Uterus (tissue), 4 donors: ENCODE measurements at places on chromosomes 4 and X. TPM values are rescaled to one million over a fixed set of nuclear protein-coding genes. Genes with fewer than 3 reads are reported as not detected.
A peak's percentile ranks its signal among the peaks of the same experiment; 100 is the strongest.

DNA sequence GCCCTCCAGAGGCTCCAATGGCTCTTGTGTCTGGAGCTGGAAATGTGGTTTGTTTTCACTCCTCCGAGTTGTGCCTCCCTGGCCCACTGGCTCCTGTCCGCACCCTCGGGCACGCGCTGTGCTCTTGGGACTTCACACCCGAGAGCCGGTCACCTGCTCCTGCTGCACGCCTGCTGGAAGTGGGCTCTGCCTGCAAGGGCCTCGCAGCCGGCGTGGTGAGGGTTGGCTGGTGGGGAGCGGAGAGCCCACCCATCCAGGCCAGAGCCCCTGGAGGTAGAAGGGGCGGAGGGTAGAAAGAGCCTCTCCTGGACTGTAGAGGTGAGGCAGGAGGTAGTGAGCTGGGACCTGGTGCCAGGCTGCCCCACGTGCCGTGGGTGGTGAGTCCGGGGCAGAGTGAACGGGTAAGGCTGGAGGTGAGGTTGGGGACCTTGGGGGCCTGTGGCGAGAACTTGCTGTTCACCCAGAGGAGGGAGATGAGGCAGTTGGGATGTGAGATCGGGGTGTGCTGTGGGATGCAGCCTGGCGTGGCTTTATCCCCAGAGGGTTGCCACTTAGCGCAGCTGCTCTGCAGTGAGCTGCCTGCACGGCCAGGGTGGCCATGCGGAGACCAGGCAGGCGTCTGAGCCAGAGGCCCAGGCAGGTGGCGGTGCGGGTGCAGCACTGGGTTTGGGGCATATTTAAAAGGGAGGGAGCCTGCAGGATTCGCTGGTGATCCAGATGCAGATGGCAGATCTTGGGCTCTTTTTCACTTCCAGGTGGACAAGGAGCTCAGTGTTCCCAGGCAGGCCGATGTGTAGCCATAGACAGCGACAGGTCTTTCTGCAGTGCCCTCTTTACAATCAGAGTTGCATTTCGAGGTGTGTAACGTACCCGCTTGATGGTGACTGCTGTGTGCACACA is 48.8 kb downstream of the PCGF3 start:
- no peaks in the 10 kb centered on the region for H3K27me3 ChIP-seq
- no peak for DNase-seq
- H3K4me1 ChIP-seq: no peaks in the 10 kb centered on the region
- H3K36me3 ChIP-seq: no peaks in the 10 kb centered on the region
- H3K27ac ChIP-seq: no peak overlapping the region

GRCh38 chr4:54359919-54360650 is 131.0 kb downstream of the PDGFRA start:
- H3K27me3 ChIP-seq: no peaks in the 10 kb centered on the region
- H3K4me1 ChIP-seq: no peaks in the 10 kb centered on the region
- no peak for DNase-seq
- no peak overlapping the region for H3K27ac ChIP-seq
- H3K4me3 ChIP-seq: no peak overlapping the region

- no peak for DNase-seq
- H3K4me3 ChIP-seq: no peak overlapping the region
- H3K27me3 ChIP-seq: no peaks in the 10 kb centered on the region
- no peak overlapping the region for H3K27ac ChIP-seq
Observed at GRCh38 chr4:23401572-23401971, 488.3 kb downstream of the PPARGC1A start.

GRCh38 chrX:110021258-110022022 is 18.5 kb downstream of the TMEM164 start:
- H3K27me3 ChIP-seq: no peaks in the 10 kb centered on the region
- no peak for DNase-seq
- no peaks in the 10 kb centered on the region for H3K36me3 ChIP-seq
- H3K4me1 ChIP-seq: no peaks in the 10 kb centered on the region
- no peak overlapping the region for H3K4me3 ChIP-seq

DNA sequence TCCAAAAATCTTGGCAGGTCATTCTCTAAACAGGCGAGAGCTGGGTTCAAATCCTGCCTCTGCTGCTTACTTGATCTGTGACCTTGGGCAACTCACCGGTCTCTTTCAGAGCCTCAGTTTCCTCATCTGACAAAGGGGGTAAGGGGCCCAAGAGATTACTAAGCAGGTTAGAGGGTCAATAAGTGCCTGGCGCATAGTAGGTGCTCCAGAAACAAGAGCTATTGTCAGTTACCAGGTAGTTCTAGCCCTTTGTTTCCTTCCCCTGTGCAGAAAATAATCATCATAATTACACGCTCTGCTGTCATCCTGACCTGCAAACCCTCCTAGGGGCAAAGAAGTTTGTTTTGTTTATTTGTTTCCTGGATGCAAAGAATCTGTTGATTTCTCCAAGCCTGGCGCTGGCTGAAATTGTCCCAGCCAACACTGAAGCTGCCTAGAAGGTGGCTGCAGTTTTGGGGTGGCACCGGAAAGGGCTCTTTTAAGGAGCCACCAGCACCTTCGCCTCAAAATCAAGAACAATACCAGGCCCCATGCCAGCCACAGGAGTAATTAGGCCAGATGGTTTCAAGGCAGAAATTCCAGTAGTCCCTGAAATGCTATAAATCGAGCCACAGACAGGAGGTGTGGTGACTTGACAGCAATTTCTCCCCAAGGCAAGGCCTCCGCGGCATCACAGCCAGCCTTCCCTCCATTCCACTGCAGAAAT is 10.2 kb upstream of the KIAA0232 start:
- no peaks in the 10 kb centered on the region for H3K36me3 ChIP-seq
- DNase-seq: no peak
- peaks cover 7% of the 10 kb centered on the region for H3K4me1 ChIP-seq

GRCh38 chrX:41110801-41111625 is 25.8 kb downstream of the USP9X start:
- no peak overlapping the region for H3K4me3 ChIP-seq
- no peaks in the 10 kb centered on the region for H3K27me3 ChIP-seq
- no peak overlapping the region for H3K27ac ChIP-seq
- peaks cover 12% of the 10 kb centered on the region for H3K4me1 ChIP-seq
- no peak for DNase-seq

GRCh38 chrX:115642311-115642710 is 81.3 kb downstream of the PLS3 start:
- H3K27ac ChIP-seq: peak overlapping the region; percentile 65
- H3K36me3 ChIP-seq: no peaks in the 10 kb centered on the region
- H3K27me3 ChIP-seq: no peaks in the 10 kb centered on the region

GRCh38 chrX:102988517-102988916 is 51.4 kb downstream of the RAB40AL start:
- no peak overlapping the region for H3K4me3 ChIP-seq
- no peak overlapping the region for H3K27ac ChIP-seq
- no peaks in the 10 kb centered on the region for H3K4me1 ChIP-seq
- no peaks in the 10 kb centered on the region for H3K27me3 ChIP-seq

GRCh38 chrX:9464435-9465371 is at the start of gene TBL1X:
Gene TBL1X, plus strand, starts transcription at chrX:9465058. Its CDS starts 188,529 bp downstream, at chrX:9653587.
- H3K4me1 ChIP-seq: no peaks in the 10 kb centered on the region
- DNase-seq: peak; percentile 41
- H3K4me3 ChIP-seq: peak within 1 kb of the TSS; percentile 65
- H3K36me3 ChIP-seq: no peaks in the 10 kb centered on the region
- H3K27me3 ChIP-seq: no peaks in the 10 kb centered on the region

DNA sequence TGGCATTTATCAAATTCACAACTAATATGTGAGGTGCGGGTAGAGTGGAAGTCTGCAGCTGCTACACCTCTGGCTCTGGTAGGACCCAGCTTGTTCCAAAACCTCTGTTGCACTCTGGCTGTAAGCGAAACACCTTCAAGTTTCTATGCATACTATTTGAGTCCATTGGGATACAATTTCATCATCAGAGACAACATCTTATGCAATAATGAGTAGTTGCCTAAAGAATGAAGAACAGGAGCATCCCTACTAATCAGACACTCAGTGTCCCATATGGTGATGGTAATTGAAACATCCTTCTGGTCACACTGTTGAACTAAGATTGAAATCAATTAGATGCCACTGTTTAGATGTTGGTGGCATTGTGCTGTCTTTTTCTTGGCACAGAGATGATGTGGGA is 178.4 kb downstream of the MGST2 start:
- no peak for DNase-seq
- H3K27ac ChIP-seq: no peak overlapping the region
- no peaks in the 10 kb centered on the region for H3K4me1 ChIP-seq
- no peaks in the 10 kb centered on the region for H3K27me3 ChIP-seq
- H3K4me3 ChIP-seq: no peak overlapping the region
- H3K36me3 ChIP-seq: no peaks in the 10 kb centered on the region

- no peak for DNase-seq
- no peaks in the 10 kb centered on the region for H3K36me3 ChIP-seq
- no peak overlapping the region for H3K4me3 ChIP-seq
- H3K4me1 ChIP-seq: no peaks in the 10 kb centered on the region
Observed at GRCh38 chr4:147085781-147086180, 140.1 kb upstream of the TTC29 start.

DNA sequence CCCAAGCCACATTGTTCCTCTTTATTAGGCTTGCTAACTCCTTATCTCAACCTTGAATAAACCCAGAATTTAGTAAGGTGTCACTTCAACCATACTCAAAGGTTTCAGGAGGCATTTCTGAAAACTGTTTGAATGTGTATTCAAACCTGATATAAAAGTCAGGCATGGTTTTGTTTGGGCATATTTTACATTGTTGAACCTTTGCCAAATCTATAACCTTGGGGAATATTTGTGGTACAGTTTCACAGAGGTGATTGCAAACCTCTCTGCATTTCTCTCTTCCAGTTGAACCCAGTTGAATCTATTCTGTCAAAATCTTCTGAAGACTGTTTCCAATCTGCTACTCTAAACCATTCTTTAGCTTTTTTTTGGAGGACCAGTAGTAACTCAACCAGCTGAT is 409.0 kb downstream of the TECRL start:
- no peaks in the 10 kb centered on the region for H3K36me3 ChIP-seq
- no peaks in the 10 kb centered on the region for H3K4me1 ChIP-seq
- DNase-seq: no peak
- H3K4me3 ChIP-seq: no peak overlapping the region
- H3K27me3 ChIP-seq: no peaks in the 10 kb centered on the region
- no peak overlapping the region for H3K27ac ChIP-seq

GRCh38 chrX:17635231-17635630 is 102.1 kb upstream of the SCML1 start:
- no peaks in the 10 kb centered on the region for H3K4me1 ChIP-seq
- H3K36me3 ChIP-seq: no peaks in the 10 kb centered on the region
- no peak overlapping the region for H3K4me3 ChIP-seq
- DNase-seq: no peak
- H3K27me3 ChIP-seq: no peaks in the 10 kb centered on the region
- H3K27ac ChIP-seq: no peak overlapping the region

The SRP72 gene
- 52.1 TPM for total RNA-seq

The GSTCD gene
- 8.2 TPM for total RNA-seq

The CCNB3 gene
- not detected for total RNA-seq

The RTL9 gene
- not detected for total RNA-seq

The SMIM31 gene
- not detected for total RNA-seq

The MAGEA12 gene
- not detected for total RNA-seq

The CYTL1 gene
- 0.51 TPM for total RNA-seq

The CACNA1F gene
- total RNA-seq: 0.07 TPM

The CORIN gene
- total RNA-seq: 6.2 TPM

The FAT4 gene
- 112 TPM for total RNA-seq
